ENCODE measurements at places on chromosomes 6 and 20. TPM values are rescaled to one million over a fixed set of nuclear protein-coding genes. Genes with fewer than 3 reads are reported as not detected.

- DNase-seq: no peak
Observed at GRCh38 chr20:14142171-14142570, 146.9 kb downstream of the MACROD2 start.

GABBR1 gene
- 25.3 TPM for total RNA-seq

GRCh38 chr6:75492386-75493153 is 1.0 kb downstream of the FILIP1 start:
- no peak for DNase-seq

PKIG gene
- total RNA-seq: 2.0 TPM

- no peak for DNase-seq
Observed at GRCh38 chr6:138570725-138571029, 71.4 kb upstream of the NHSL1 start.

DNA sequence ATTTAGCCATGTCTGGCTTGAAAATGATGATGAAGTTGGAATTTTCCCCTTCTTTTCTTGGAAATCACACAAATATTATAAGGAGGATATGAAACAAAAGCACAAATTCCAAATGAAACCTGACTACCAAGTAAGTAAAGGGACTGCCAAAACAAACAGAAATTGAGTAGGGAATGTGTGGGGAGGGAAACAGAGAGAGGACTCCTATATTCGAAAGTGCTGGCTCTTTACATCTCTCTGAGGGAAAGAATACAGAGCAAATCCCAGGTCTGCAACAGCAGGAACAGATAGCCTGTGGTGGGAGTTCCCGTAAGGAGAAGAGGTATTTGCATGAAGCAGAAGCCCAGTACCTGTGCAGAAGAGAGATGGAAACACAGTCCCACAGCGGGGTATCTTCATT is 583.7 kb downstream of the EPM2A start:
- DNase-seq: no peak

DNA sequence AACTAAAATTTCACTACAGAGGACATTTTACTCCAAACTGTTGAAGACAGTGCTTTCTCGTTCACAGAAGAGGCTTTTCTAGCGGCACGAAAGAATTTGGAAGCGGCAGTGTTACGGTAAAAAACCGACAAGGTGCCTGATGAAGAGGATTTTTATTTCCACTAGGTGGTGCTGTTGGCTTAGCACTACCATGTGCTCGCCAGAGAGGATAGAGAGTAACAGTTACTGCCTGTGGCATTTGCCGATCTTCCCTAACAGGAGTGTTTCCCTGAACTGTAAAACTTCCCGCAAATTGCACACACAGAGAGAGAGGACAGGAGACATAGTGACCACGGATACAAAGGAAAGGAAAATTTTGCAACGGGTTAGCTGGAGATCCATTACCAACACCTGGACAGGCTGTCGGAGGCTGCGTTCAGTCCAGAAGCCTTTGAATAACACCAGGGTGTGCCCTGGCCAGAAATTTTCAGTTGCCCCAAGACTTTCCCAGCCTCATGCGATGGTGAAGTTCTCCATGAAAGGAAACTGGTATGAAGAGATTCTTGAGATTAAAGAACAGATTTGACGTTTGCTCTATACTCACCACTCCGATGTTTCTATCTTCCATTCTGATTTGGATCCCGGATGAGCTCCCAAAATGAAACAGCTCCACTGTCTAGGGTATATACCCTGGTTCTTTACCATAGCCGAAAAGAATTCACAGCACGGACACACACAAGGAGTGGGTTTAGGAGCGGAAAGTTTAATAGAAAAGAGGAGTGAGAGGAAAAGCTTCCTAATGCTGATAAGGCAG is 48.1 kb downstream of the HLA-DPB1 start:
- no peak for DNase-seq

GRCh38 chr6:164106345-164106769 is 691.8 kb downstream of the QKI start:
- no peak for DNase-seq

GRCh38 chr6:123434186-123434585 is 202.6 kb downstream of the TRDN start:
- DNase-seq: no peak

DNA sequence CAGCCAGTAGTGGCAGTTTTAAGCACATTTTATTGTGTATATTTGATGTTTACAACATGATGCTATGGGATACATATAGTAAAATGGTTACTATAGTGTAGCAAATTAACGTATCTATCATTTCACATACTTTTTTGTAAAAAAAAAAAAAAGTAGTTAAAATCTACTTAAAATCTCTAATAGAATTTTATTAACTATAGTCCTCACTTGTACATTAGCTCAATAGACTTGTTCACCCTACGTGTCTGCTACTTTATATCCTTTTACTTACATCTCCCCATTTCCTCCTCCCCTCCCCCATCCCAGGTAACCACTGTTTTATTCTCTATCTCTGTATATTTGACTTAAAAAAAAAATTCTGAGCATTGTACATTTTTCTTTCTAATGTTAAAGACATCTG is 23.0 kb downstream of the GTPBP2 start:
- no peak for DNase-seq

KIAA0408 gene
- total RNA-seq: 4.4 TPM

GRCh38 chr20:37992802-37993409 is 40.4 kb downstream of the TTI1 start:
- no peak for DNase-seq

- DNase-seq: peak; percentile 29
Observed at GRCh38 chr6:148972481-148972880, 225.7 kb downstream of the UST start.

CRISP3 gene
- not detected for total RNA-seq

TNXB gene
- 30.4 TPM for total RNA-seq

BPIFB4 gene
- total RNA-seq: not detected

TBPL1 gene
- 11.9 TPM for total RNA-seq

Data from activated naive CD4-positive, alpha-beta T cell treated with anti-CD3 and anti-CD28 coated beads, Interleukin-2, amount 50 U/mL, for 72 hours (primary cell).